ENCODE measurements at places on chromosomes 5 and 9.

DNA sequence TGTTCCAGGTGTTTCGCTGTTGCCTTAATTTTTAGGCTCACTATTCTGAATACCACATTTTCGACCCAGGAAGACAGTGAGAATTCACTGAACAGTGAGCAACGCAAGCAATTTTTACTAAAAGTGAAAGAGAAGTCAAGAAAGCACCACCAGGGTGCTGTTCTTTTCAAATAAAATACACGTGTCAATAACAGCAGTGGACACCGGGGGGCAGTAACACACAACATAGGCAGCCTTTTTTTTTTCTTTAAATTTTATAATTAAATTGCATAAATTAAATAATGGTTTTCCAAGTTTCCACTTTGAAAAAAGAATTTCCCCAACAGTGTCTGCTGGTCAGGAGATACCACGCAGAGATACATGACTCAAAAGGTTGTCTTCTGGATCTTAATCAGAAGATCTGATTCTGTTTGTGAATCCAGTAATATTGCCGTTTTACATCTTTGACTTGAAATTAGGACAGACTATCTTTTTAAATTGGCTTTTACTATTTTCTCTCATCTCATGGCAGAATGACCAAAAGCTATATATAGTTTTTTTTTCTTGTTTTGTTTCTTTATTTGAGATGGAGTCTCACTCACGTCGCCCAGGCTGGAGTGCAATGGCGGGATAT is 47.1 kb upstream of the SH3GL2 start:
- peak; percentile 37 for DNase-seq

GRCh38 chr5:176915906-176916305 is 16.8 kb upstream of the HK3 start:
- DNase-seq, result no peak

DNA sequence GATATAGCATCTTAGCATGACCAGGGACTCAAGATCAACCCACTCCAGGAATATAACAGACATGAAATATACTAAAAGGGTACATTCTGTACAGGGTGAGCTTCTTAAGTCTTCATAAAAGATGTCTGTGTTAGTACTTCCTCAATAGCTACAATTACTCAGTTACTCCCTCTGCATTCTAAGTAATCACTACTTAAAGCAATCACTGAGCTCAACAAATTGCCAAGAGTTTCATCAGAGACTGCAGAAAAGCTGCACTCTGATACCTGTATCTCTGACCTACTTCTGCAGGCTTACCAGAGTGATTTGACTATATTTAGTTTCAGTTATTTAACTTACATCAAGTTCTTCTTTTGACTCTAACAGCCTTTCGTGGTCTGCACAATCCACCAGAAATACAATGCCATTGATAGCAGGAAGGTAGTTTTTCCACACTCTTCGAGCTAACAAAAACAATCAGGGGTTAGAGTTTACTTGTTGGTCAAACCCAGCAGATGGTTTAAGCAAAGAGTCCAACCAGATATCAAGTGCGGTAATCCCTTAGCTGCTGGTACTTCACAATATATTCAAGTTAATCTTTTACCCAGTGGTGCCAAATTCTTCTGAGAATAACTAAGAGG is 23.3 kb downstream of the SAR1B start:
- no peak for DNase-seq

DNA sequence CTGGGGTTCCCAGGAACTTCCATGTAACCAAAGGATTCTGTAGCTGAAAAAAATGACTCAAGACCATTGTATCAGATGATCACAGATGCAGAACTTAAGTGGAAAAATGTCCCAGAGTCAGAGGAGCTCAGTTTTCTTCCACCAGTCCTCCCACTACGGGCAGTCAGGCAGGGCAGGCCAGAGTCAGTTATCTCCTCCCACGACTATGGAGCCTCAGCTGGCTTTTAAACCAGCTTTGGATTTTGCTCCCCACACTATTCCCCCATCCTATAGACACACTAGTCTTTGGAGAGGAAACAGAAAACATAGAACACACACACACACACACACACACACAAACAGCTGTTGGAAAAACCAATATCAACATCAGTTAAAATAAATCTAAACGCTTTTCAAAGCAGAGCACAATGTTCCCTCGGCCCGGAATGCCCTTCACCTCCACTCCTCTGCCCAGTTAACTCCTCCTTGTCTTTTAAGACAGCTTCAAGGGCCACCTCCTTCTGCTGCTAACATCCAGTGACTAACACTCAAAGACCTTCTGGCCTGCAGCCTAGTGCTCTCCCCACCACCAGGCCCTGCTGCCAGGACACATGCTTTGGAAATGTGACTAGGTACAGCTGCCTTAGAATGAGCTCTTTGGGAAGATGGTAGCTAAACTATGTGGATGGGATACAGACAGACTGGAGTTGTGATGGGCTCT is 56.8 kb downstream of the NIPAL4 start:
- peak; percentile 17 for DNase-seq

GRCh38 chr9:86747711-86748110 is 199.6 kb downstream of the GAS1 start:
- DNase-seq, result no peak

DNA sequence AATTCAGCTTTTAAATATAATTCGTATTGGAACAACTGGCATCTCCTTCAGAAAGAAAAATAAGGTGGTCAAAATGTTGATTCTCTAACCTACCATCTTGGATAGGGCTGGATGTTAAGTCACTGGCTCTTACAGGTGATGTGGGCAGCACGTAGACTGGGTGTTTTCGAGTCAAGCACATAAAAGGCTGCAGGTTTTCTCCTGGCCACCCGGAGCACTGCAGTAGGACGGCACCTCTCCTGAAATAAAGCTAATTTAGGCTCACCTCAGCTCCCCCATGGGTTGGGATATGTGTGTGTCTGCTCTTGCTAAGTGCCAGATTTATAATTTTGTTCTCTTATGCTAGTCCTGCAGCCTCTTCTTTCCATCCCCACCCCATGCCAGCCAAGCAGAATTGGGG is 80.3 kb downstream of the IQGAP2 start:
- DNase-seq, result no peak

DNA sequence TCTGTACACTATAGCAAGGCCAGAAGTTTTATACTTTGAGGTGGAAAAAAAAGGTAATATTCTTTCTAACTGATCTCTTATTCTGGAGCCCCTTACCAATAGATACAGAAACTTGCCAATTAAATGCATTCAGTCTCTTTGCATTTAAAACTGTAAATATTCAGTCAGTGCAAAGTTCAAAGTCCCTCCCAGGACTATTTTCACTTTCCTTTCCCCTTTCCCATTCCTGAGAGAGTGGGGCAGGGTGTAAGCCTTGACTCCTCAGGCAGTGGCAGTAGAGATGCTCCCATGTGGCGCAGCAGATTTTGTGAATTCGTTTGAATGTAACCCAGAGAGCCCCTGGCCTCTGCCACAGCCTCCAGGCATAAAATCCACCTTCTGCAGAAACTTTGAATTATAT is 29.9 kb downstream of the CETN3 start:
- DNase-seq, result no peak

- no peak for DNase-seq
Measured at GRCh38 chr9:91689006-91689405, 261.0 kb downstream of the ROR2 start.

DNA sequence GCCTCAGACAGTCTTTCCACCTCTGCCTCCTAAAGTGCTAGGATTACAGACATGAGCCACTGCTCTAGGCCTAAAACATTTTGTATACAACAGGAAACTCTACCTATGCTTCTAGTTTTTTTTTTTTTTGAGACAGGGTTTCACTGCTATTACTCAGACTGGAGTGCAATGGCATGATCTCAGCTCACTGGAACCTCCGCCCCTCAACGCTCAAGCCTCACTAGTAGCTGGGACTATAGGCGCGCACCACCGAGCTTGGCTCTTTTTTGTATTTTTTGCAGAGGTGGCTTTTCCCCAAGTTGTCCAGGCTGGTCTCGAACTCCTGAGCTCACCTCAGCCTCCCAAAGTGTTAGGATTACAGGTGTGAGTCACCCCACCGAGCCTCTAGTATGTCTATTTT is 5.4 kb downstream of the HSPA9 start:
- DNase-seq, result peak; percentile 45

DNA sequence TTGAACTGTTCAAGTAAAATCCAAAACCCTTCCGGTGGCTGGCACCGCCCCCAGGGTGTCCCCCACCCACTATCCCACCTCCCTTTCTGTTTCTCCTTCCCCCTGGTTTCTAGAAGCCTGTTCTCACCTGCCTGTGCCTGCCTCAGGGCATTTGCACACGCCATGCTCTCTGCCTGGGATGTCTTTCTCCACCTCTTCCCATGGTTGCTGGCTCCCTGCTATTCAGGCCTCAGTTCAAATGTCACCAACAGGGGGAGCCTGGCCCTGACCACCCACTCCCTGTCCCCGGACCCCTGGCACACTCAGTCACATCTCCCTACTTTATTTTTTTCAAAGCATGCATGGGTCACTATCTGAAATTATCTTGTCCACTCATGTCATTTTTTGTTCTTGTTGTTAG is 39.9 kb upstream of the EEIG1 start:
- DNase-seq, result no peak

DNA sequence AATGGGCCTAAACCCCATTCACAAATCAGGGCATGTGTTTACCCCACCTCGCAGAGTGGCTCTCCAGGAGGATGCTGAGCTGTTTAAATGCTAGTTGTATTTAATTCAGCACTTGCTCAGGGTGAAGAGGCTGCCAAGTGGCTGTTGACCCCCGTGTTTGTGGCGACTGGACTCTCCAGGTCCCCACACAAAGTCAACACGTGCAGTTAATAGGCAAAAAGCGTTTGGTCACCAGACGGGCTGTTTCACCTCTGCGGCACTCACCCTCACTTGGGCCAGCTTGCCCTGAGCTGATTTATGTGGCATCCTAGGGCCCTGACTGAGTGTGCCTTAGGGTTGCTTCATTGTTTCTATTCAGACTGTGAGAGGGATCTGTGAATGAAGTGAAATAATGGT is 152.3 kb downstream of the GAS1 start:
- DNase-seq, result no peak

DNA sequence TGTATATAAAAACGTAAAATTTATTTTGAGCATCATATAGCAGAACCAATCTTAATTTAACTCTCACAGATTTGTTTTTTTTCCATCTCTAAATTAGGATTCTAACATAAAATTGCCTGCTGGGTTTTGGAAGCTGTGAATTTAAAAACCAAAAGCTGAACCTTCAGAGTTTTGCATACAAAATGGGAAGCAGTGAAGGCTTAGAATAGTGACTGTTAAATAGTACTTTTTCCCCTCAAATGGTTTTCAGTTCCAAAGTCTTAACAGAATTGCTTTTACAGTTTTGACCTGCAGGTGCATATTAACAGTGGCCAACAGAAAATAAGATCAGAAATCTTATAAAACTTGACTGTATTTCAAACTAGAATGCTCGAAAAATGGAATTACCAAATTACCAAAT is 55.1 kb upstream of the LVRN start:
- no peak for DNase-seq

- peak; percentile 64 for DNase-seq
Measured at GRCh38 chr5:107874795-107875194, 204.1 kb upstream of the EFNA5 start.

DNA sequence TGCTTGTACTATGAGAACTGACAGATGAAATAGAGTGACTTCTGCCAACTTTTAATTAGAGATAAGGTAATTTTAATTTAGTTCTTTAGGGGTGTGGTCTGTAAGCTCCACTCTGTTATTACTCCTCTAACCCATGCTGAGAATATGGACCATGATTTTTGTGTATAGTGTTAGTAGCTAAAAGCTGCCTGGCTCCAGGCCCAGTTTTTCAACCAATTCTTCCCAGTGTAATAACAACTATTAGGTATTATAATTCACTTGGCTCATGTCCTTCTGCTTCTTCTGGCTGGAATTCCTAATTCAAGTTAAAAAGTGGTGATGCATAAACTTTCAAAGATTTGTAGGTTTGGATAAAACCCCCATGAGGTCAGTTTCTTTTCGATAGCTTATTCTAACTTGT is 216.3 kb downstream of the ISL1 start:
- DNase-seq, result no peak

DNA sequence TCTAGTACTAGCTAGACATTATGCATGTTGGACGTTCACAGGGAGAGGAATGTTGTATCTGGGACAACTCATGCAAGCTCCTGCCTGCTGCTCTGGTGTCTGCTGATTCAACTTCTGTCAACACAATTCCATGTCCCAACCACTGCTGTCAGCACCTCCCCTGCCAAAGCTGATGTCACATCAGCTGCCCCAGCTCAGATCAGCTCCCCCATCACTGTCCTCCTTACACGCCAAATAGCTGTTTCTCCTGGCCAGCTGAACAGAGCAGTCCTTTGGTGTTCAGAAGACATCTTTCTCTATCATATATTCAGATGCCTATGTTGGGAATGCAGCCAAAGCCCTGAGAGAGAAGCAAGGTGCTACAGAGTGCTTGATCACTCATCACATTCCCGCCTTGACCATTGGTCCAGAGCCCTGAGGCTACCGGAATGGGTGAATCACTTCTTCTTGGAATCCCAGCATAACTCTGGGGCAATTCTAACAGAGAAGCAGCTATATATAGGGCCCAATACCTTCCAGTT is 223.3 kb downstream of the SEC61B start:
- peak; percentile 94 for DNase-seq

DNA sequence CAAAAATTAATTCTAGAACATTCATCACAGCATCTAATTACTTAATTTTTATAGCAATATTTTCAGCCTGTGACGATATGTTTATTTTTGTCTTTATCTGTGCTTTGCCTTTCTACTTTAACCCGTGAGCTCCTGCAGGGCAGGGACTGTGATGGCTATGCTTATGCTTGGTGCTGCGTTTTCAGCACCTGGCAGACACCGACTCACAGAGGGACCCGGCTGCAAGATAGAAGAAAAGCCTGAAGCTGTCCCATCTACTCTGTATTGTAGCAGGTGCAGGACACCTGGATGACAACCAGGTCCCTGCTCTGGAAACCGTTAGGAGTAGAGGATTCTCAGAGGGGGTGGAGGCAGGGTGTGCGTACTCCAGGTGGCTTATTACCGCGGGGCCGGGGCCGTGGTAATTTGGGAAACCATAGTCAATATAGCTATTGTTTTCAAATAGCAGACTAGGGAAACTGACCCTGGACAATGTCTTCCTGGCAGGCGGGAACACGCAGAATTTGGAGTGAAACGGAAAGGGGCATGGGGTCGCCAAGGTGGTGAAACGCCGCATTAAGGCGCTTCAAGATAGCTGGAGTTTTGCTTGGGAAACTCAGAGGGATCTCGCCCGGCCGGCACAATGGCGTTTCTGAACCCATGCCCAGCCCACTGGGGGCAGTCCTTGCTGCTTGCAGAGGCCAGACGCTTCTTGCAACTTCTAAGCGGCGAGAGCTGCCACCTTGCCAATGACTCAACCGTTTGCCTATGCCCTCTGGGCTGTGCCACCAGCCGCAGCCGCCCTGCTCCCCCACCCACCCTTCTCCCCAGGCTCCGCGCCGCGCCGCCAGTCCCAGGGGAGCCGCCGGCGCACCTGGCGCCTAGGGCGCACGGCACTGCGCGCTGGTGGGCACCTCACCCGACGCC is 140.1 kb upstream of the PALM2AKAP2 start:
- DNase-seq, result peak; percentile 53

- DNase-seq, result peak; percentile 57
Measured at GRCh38 chr9:104900871-104901270, 27.1 kb downstream of the ABCA1 start.

DNA sequence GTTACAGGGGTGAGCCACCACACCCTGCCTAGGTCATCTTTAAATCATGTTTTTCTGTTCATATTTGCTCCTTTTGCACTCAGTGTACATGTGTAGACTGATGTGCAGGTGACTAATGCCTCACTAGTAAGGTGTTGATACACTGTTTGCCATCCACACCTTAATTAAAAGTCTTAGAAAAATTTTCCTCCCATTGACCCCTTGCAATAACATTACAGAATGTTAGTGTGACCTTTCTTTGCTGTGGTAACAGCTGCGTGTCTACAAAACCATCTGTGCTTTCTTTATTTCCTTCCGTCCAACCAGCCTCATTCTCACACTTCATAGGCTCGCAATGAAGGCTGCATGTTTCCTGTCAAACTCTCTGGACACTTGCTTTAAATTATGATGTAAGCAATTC is 6.6 kb upstream of the CEMIP2 start:
- DNase-seq, result no peak

Measured in bronchial epithelial cell (primary cell).